ENCODE measurements at places on chromosomes 7 and 10.

GRCh38 chr7:98086281-98086718, 20.4 kb upstream of the LMTK2 start:
- no peak for DNase-seq

GRCh38 chr10:76278811-76279460, 847.5 kb downstream of the LRMDA start:
- DNase-seq, result no peak

- peak; percentile 37 for DNase-seq
These were observed 14.5 kb downstream of the TUBGCP2 start for GRCh38 chr10:133294189-133294588.

DNA sequence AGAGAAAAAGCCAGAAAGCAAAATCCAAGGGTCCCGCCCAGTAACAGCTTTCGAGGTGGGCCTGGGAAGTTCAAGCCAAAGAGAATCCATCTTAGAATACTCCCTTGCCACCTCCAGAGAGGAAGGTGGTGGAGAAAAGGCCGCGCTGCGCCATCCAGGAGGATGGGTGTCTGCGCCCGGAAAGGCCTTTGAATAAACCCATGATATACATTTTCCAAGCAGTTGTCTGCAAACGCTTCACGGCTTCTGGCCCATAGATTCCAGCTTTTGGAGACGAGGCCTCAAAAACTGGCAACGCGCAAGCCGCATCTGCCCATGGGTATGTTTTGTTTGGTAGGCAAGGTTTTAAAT, 17.8 kb downstream of the RGS10 start:
- no peak for DNase-seq

DNA sequence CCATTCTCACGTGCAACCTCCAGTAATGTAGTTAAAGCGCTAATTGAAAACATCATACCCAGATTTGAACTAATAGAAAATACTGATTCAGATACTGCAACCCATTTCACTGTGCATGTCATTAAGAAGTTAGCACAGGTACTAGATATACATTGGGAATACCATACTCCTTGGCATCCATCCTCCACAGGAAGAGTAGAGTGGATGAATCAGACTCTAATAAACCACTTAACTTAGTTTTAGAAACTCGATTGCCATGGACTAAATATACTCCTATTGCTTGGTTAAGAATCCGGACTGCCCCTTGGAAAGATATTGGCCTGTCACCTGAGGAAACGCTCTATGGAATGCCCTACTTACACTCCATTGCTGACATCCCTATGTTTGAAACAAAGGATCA, 9.5 kb downstream of the AKR1B15 start:
- no peak for DNase-seq

- no peak for DNase-seq
These were observed 46.2 kb downstream of the SEC61G start for GRCh38 chr7:54712820-54713219.

DNA sequence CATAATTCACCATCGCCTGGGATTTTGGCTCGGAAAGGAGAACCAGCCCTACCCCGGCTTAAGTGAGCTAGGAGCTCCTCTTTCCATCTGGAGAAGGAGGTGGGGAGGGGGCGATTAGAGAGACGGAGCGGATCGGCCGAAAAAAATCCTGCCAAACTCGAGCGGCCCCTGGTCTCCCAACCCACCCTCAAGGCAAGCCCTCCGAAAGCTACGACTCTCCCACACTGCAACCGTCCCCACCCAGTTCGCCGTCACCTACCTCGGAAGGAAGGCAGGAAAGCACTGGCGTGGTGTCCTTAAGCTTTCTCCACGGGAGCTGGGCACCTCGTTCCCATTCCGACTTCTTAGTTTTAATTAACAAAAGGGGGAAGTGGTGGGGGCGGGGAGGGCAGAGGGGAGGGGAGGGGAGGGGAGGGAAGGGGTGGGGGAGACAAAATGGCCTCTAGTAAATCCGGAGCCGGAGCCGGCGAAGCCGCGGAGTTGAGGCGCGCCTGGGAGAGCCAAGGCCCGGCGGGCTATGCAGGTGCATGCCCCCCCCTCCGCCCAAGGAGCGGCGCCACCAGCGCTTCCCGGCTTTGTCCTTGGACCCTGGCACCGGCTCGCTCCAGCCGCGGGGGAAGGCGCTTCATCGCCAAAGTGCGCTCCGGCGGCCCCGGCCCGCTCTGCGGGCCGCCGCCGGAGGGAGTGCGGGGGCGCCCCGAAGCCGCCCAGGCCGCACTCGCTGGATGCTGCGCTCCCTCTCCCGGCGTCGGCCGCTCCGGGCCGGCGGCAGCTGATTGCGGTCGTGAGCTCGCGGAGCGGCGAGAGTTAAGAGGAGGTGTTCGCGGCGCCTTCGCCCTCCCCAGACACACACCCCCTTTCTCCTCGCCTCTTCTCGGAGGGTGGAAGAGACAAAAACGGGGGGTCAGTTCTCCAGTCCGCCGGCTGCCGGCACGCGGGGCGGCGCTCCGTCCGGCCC, at the start of gene LRRC4:
Gene LRRC4, minus strand, starts transcription at position 784 of the 958 bp plus-strand sequence. CDS start 797 bp downstream, outside the sequence.
- peak; percentile 17 for DNase-seq

GRCh38 chr10:123148414-123149161, 652 bp downstream of the HMX2 start:
- no peak for DNase-seq

DNA sequence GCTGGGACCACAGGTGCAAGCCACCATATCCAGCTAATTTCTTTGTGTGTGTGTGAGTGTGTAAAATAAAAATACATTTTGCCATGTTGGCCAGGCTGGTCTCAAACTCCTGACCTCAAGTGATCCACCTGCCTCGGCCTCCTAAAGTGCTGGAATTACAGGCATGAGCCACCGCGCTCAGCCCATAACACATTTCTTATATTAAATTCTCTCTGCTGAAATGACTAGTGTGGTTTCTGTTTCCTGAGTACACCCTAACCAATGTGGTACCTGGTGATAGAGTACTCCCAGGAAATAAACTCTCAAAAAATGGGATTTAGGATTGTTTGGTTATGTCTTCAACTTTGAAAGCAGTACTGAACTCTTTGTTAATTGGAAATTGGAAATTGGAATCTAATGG, 19.4 kb upstream of the FHIP2A start:
- DNase-seq, result no peak

DNA sequence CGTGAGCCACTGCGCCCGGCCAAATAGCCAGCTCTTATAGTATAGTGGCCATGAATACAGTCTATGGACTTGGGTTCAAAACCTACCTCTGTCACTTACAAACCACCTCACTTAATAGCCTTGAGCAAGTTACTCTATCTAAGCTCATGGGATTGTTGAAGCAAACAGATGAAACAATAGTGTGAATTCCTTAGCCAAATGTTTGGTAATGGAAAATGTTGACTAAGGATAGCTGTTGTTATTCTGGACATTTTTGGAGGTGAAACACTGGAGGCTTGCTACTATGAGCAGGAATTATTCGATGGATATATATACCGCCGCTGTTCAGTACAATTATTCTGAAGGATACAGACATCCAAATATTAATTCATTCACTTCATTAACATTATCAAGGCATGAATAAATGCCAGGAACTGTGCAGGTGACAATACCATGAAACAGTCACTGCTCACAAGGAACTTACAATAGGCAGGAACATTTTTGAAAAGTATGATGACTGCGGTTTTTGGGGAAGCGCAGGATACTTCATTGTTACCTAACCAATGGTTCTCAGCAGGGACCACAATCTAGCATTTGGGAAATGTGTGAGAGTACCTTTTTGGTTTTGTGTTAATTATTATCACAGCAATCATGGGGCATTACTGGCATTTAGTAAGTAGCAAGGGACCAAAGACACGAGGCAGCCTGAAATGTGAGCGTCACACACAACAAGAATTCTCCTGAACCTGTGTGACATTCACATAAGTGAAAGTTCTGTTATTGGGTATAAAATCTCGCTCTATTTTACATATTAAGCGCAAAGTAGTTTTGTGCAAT, 55.7 kb downstream of the CUBN start:
- DNase-seq, result no peak

DNA sequence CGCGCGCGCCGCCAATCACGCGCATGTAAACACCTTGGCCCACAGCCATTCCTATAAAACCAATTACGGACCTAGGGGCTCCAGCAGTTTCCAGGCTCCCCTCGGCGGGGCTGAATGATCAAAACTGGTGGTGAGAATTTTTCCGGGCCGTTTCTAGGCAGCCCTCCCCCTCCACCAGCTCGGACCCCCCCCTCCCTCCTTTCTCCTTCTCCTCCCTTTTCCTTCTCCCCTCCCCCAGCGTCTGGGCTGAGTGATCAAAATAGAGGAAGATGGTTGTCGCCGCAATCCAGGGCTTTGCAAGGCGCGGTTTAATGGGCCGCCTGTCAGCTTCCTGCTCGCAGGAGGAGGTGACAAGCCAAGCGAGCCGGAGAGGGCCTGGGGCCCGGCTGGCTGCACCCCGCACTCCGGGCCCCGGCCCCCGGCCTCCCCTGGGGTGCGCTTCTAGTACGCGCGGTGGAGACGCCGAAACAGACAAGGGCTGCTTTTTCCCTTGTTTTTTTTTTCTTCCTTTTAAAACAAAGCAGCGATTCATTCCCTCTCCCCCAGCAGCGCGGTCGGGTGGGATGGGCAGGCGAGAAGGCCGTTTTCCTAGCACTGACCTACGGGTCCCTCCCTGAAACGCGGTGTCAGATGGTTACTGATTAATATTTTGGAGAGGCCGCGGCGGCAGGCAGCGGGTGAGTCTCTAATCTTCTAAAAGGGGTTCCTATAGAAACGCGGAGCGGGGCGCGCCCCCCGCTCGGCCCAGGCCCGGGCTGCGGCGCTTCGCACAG, 528 bp upstream of the TNRC18 start:
- peak; percentile 62 for DNase-seq

DNA sequence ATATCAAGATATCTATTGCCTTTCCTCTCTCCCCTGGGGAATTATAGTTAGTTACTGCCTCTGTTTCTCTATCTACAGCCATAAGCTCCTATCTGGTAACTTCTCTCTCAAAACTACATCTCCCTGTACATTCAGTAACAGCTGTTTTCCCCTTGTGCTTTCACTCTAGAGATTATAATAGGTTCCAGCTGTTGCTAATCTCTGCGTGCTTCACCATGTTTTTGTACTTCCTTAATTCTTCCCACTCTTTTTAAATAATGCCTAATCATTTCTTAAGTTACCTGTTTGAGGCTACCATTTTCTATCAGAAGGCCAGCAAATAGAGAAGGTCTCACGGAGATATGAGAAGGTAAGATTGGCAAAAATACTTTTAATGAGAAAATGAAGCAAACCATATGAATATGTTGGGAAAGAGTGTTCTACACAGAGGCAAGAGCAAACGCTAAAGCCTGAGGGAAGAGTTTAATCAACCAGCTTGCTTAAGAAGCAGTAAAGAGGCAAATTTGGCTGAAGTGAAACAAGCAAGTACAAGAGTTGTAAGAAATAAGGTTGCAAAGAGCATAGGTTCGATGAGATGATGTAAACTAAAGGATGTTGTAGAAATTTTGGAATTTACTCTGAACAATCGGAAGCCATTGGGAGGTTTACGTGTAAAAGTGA, 101.9 kb upstream of the HGF start:
- no peak for DNase-seq

- no peak for DNase-seq
These were observed 325.1 kb downstream of the HPSE2 start for GRCh38 chr10:98910546-98910945.

GRCh38 chr10:34139559-34139958, 675.5 kb downstream of the PARD3 start:
- DNase-seq, result no peak

Measured in CD4-positive, alpha-beta T cell treated with Interleukin-4 for 1 hour (primary cell).